NCI-H2081 treated with DMSO at 0.1 percent for 48 hours (cell line): ENCODE measurements at places on chromosomes 6 and 20.

- DNase-seq = no peak
These were observed 58.2 kb upstream of the GJE1 start for GRCh38 chr6:142074516-142074915.

DNA sequence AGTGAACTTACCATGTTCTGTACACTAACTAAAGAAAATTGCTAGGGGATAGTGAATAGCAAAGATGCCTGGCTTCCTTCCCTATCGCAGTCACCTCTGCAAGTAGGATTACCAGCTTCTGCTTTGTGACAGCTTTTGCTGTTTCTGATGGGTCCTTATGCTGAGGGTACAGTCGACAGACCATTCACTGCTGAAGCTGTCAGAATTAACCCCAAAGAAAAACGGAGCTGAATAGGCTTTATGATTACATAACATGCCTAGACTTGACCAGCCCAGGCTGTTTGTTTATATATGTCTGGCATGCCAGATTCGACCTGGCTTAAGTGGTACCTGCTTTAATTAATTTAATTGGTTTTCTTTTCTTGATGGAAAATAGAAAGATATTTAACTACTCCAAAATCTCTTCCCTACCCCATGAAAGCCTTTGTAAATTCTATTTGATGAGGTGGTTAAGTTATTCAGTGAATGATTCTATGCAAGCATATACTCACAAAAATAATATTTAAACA lies 21.7 kb upstream of the PRELID3B start:
- DNase-seq = peak; percentile 39

GRCh38 chr6:105907991-105908390 lies 178.1 kb upstream of the PRDM1 start:
- DNase-seq = no peak

DNA sequence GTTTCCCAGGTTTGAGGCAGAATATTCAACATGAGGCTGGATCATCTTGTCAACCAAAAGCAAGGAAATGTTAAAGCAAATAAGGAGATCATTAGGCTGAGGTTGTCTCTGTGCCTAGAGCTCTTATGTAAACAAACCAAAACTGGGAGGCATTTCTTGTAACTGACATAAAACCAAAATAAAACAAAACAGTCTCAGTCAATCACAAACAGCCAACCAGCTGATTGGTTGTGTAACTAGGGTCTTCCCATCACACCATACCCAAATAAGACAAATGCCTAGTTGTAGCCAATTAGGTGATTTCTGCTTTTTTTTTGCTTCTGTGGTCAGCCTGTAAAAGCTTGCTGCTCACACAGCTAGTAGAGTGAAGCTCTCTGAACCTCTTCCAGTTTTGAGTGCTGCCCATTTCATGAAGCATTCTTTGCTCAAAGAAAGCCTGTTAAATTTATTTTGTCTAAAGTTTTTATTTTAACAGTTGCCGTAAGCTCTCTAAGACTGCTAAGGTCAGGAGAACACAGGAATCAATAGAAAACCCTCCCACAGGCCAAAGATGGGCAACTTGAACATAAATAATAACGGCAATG lies 8.9 kb upstream of the FITM2 start:
- DNase-seq = no peak

- DNase-seq = peak; percentile 47
These were observed 544 bp upstream of the STK38 start for GRCh38 chr6:36547646-36548400.

GRCh38 chr6:150464966-150465365 lies 96.2 kb downstream of the IYD start:
- DNase-seq = no peak

DNA sequence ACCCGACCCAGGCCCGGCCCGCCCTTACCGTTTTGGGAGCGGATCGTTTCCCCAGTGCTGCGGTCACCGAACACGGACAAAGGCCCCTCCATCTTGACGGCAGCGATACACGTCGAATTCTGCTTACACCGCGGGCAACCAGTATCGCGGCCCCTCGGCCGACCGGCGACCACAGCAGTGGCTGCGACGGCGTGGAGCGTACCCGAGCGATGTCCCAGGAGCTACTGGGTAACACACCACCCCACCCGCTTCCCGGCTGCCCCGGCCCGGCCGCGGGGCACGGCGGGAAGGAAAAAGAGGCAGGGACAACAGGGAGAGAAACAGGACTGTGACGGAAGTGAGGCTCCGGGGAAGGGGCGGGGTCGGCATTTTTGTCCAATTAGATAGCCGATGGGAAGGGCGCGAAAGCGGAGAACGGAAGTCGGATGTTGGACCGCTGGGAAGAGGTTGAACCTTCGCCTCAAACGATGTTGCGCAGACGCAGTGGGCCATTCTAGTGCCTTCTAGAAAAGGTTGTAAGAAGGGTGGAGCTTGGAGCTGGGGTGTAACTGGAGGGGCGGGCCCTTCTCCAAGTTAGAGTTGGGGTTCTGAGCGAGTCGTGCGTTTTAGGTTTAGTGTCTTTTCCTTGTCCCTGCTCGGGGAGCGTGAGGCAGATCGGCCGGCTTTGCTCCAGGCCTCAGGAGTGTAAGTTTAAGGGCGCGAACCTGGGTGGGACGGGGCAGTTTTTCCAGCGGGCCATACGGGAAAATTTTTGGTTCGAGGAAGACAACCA lies at the start of gene TCP1:
Gene TCP1, minus strand, starts transcription at position 226 of the 772 bp plus-strand sequence. Its CDS starts 134 bp downstream, at position 92.
- peak; percentile 90 for DNase-seq

DNA sequence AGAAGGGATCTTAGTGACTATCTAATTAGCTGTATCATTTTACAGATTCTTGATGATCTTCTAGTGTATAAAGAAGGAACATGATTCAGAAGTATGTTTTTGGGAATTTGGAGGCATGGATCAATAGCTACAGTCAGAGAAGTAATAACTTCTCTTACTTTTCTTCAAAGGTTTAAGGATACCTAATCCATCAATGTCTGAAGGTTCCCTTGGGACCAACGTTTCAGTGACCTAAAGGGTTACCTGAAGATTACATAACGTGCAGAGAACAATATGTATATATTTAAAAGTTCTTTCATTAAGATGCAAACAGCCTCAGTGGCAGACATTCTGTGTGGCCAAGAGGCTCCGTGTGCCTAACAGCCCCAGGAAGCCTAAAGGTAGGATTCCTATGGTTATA lies 3.2 kb downstream of the HDAC2 start:
- DNase-seq = no peak

- no peak for DNase-seq
These were observed 560.8 kb upstream of the IMPG1 start for GRCh38 chr6:76633259-76633658.

- DNase-seq = no peak
These were observed 127.0 kb upstream of the EDN1 start for GRCh38 chr6:12163149-12163548.

GRCh38 chr6:160259598-160259997 lies 977 bp upstream of the SLC22A2 start:
- DNase-seq = no peak

DNA sequence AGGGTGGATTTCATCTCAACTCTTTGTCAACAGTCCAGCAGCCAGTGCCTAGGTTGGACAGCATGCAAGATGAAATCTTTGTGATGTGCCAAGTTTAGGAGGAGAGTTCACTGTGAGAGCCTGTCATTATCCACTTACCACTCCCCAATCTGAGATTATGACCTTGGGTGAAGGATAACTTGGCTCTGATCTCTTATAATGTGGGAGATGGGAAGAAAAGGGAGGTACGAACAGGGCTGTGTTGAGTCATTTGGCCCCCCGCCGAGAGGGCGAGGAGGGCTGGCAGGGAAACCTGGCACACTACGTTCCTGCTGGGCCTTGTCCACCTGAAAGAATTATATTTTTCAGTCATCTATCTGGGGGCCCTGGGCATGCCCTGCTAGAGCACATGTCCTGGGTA lies 35.8 kb downstream of the LAMA4 start:
- DNase-seq = no peak

DNA sequence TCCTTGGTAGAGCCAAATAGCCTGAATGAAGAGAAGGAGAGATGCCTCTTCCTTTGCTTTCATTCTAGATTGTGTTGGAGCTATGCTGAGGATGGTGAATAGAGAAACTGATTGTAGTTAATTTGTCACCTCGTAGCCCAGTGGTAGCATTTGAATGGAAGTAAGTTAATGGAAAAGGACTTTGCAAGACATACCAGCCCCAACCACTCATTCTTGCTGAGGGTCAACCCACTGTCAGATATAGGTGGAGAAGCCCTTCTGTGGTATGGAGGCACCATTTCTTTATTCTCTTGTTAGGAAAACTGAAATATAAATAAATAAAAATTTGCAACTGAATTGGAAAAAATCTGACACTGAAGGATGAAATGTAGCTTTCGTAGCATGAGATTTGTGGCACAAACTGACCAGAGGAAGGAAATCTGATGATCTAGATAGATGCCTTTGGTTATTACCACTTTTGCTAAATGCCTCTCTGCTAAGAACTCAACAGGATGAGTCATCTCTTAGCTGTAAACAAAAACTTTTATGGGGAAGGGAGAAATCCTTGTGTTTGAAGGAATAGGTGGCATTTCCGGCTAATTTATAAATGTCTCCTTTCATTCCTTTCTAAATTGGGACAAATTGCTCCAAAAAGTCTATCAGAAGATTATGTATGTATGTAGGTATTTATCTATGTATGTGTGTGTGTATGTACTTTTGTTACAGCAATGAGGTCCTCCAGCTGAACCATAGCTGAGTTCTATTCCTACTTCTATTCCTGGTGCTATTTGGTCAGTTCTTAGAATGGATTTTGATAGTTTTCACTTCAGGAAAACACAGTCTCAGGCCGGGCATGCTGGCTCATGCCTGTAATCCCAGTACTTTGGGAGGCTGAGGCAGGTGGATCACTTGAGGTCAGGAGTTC lies 76.5 kb upstream of the SUPT3H start:
- DNase-seq = no peak

- DNase-seq = no peak
These were observed 11.9 kb upstream of the CPNE5 start for GRCh38 chr6:36851149-36851614.

DNA sequence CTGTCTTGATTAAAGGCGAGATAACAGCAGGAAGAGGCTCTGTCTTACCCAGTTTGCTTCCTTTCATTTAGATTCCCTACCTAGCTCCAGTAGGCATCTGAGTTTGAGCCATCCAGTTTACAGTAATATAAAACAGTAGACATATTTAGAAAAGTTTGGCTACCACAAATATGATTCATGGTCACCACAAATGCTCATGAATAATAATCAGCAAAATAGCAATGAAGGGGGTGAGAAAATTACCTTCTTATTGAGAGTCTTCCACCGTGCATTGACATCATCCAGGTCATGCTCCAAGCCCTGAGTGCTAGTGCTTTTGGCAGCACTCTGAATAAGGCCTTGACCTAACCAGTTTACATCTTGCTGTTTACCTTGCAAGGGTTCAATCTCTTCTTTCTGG lies 106.2 kb downstream of the DST start:
- no peak for DNase-seq

DNA sequence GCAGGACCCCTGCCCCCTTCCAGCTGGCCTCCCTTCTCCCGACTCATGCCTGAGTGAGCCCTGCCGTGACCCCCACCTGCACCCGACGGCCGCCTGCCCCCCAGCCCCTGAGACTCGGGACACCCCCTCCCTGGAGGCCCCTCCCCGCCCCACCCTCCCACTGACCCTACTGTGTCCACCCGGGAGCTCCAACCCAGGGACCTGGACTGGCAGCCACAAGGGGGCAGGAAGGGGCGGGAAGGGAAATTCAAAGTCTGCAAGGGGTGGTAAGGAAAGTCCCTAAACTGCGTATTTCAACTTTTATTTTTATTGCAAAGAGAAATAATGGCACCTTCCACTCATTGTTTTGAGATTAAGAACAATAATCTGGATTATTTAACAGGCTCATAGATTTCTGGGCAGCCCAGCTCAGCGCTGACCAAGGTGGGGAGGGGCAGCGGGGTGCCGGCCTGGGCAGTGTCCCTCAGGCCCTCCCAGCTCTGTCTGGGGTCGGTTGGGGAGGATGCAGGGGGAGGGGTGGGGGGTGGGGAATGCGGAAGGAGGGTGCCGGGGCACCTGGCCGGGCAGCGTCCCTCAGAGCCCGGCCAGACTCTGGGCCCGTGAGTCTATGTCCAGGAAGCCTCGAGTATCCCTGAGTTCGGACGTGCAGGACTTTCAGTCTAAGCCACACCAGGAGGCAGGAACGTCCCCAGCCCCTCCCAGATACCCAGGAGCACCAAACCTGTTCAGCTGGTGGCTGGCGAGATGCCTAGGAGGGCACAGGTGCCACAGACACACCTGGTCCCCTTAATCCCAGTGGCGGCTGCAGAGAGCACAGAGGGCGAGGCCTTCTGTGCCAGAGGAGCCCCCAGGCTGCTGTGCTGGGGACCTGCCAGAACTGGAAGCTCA lies 1.3 kb upstream of the PTK6 start:
- DNase-seq = peak; percentile 22

DNA sequence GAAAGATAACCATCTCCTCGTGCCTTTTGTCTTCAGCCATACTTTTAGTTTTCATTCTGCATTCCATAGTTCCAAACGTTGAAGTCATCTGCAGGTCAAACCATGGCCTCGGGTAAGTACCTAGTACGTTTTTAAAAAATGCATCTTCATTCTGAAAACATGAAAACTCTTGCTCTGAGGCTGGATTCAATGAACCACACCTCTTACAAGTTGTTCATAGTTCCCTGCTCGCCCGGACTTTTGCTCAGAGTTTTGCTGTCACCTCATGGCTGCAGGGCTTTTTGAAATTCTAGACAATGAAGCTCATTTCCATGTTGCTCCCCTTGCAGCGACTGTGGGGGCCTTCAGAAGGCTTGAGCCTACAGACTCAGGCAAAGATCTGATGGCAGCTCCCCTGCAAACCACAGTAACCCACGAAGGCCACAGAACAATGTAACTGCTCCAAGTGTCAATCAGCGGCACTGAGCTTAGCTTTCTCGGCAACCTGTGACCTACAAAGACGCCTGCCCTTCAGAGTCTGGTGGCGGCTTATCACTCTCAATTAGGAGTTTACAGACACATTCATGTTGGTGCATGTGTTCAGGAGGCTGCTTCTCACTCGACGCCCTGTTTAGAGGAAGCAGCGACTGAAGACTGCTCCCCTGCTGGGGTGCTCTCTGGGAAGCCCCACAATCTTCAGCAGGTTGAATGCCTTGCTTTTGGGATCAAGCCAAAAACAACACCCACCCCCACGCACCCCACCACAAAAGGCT lies 61.2 kb downstream of the FOXC1 start:
- DNase-seq = no peak

DNA sequence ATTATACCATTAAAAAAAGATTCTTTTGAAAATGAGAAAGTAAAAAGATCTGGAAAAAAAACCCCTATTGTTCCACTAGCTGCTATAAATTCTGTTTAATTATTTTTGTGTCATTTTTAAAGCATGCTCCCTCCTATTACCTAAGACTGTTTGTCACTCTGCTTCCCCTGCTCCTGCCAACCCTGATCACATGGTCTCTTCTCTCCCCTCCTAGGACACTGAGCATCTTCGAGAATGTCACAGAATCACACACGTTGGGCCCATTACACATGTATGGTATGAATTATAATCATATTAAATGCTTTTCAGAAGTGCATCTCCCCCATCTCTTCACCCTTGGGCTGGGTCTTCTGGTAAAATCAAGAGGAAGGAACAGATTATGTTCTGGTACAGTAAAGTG lies 6.2 kb downstream of the SNAP91 start:
- no peak for DNase-seq

- DNase-seq = no peak
These were observed 3.9 kb downstream of the SRC start for GRCh38 chr20:37349517-37350491.
